CD4-positive, alpha-beta T cell (primary cell): ENCODE measurements at places on chromosomes 5 and 9. TPM values are rescaled to one million over a fixed set of nuclear protein-coding genes. Genes with fewer than 3 reads are reported as not detected.

The SPACA9 gene
- total RNA-seq, result 0.52 TPM

The RMI1 gene
- total RNA-seq, result 0.66 TPM

The ZNF169 gene
- 5.1 TPM for total RNA-seq

The AK6 gene
- 8.2 TPM for total RNA-seq

The TXNDC15 gene
- 19.6 TPM for total RNA-seq
